Inflammatory macrophage treated with lipopolysaccharide for 1 hour (primary cell): ENCODE measurements at places on chromosomes 4 and X.
A peak's percentile ranks its signal among the peaks of the same experiment; 100 is the strongest.

DNA sequence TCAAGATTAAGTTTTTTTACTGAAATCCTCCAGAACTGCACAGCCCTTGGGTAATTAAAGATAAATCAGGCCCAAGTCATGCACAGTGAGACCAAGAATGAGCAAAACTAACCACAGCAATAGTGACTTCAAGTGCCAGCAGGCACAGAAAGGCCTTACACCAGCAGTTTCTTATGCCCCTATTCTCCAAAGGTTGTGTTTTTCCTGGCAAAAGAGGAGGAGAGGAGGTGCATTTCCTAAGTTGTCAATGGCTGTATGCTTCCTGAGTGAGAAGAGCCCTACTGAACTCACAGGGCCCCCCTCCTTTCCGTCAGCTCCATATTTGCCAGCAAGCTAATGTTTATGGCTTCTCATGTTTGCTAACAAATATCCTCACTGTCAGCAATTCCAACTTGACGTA is 418.7 kb upstream of the INTU start:
- DNase-seq, result no peak

- no peak for DNase-seq
These were observed 341.2 kb downstream of the TECRL start for GRCh38 chr4:64068096-64068495.

- DNase-seq, result no peak
These were observed 327.6 kb upstream of the MAOA start for GRCh38 chrX:43328358-43328946.

GRCh38 chr4:38671592-38671940 is 7.6 kb downstream of the KLF3 start:
- no peak for DNase-seq

- no peak for DNase-seq
These were observed 156.0 kb upstream of the TTC29 start for GRCh38 chr4:147101678-147102077.

- no peak for DNase-seq
These were observed 496.5 kb upstream of the LCORL start for GRCh38 chr4:18518098-18518497.

DNA sequence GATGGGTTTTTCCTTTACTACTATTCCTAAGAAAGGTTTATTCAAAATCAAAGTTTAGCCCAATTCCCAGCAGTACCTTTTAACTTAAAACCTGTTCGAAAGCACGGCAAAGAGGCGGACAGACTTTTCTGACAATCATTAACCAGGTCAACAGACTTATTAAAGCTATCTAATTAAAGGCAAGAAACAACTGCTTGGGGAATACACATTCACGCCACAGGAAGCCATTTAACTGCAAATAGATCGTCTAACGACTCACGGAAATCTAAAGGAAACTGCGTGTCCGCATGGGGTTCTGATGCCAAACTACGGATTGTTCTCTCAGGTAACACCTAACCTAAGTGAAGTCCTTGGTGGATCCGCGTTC is 663 bp upstream of the USP53 start:
- peak; percentile 13 for DNase-seq

DNA sequence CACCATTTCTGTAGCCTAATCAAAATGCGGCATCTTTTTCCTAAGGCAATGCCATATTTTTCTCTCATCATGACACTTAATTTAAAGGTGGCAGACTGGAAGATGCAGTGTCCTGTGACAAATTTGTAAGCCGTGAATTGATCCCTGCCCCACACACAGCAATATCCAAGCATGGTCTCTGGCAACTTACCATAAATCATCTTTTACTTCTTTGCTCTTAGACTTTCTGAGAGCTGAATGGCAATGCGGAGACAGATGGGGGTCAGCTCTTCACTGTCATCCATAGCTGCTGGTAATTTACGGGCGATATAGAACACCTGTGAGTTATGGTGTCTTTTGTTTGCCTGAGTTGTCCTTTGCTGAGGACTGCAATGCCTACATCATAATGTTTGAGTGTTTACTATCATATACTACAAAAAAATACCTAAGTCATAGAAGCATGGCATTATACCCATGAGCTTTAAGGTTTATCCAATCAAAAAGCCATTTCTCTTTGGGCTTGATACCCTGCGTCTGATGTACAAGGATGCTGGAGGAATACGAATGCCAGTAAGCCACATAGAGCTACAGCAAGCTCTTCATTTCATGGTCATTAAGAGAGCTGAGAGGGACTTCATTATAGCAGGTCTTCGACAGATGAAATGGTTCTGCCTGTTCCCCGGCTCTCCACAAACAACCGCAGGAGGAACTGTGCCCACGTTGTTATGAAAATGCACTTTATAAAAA is 148.1 kb downstream of the TRIML1 start:
- no peak for DNase-seq

DNA sequence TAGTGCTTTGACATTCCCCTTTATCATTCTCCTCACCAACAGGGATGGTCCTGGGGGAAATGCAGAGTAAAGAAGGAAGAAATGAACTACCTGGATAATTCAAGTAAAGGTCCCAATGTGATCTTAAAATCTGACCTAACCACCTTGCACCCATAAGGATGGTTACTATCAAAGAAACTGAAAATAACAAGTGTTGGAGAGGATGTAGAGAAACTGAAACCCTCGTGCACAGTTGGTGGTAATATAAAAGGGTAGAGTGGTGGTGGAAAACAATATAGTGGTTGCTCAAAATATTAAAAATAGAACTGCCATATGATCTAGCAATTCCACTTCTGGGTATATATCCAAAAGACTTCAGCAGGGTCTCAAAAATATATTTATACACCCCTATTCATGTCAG is 298.6 kb upstream of the PPARGC1A start:
- no peak for DNase-seq

DNA sequence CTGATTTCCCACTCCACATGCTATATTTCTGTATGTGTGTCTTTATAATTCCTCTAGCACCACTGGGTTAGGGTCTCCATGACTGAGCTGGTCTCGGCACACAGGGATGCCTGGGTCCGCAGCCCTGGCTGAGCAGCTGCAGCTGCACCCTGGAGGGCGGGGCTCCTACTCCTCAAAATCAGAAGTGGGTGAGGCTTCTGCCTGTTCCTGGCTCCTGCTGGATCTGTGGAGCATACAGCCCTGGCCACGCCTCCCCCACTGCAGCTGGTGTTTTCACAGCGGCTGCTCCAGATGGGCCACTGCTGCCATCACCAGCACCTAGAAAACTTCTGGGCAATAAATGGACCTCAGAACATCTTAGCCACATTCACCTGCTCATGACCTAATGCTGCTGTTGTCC is 30.9 kb downstream of the SPCS3 start:
- DNase-seq, result no peak

GRCh38 chr4:7013175-7013574 is 30.0 kb upstream of the TADA2B start:
- DNase-seq, result no peak

GRCh38 chr4:65798498-65799127 is 128.3 kb upstream of the EPHA5 start:
- no peak for DNase-seq

- no peak for DNase-seq
These were observed 778.1 kb upstream of the SLIT2 start for GRCh38 chr4:19473569-19473968.

- no peak for DNase-seq
These were observed 170.9 kb downstream of the AFAP1 start for GRCh38 chr4:7768736-7769135.

DNA sequence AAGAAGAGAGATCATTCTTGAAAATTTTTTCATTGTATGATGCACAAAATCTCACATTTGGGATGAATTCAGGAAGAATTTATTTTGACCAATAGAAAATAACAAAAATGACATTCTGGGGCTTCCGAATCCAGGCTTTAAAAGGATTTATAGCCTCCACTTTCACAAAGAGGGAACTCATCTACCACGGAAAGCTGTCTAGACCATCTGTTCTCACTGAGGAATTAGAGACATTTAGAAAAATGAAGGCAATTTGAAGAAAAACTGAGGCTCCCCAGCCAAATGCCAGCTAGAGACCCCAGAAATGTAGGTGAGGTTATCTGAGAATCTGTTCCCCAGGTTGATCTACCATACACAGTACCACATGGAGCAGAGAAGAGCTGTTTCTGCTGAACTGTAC is 464.3 kb downstream of the TMA16 start:
- no peak for DNase-seq

DNA sequence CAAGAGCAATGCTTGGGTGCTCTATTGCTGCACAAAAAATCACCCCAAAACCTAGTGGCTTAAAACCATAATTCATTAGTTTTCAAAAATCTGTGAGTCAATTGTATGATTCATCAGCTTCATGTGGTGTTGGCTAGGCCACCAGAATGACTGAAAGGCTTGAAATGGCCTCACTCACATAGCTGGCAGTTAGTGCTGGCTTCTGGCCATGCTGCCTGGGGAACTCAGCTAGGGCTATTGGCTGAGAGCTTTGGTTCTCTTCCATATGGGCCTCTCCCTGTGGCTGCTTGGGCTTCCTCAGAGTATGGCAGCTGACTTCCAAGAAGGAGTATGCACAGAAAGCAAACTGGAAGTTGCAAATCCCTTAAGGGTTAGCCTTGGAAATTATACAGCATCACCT is 3.1 kb upstream of the MTMR1 start:
- no peak for DNase-seq

- no peak for DNase-seq
These were observed 169.3 kb downstream of the GC start for GRCh38 chr4:71614621-71615020.

DNA sequence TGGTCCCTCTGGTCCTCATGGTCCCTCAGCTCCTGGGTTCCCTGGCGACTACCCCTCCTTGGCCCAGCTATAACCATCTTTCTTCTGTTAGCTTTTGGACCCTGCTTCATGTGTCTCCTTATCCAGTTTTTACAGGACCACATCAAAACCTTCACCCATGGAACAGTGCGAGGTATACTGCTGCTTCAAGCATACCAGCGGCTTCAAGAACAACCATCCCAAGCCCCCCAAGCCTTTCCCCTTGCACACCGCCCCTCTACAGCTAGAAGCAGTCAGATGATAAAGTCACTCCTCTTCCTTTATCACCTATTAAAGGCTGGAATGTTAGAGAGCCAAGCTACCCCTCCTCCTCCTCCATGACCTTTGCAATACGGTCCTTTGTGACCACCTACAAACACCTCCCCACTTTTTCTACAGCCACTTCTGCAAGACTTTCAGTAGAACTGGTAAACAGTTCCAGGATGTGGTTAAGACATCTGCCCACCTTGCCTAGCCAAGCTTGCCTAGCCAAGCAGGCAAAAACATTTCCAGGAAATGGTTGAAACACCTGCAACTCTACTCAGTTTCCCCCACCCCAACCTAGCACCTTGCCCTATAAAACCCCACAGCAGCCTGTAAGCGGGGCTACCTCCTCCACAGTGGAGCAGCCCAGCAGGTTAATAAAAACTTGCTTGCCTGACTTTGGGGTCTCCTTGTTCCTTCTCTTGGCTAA is 125.7 kb downstream of the ZC4H2 start:
- DNase-seq, result no peak

DNA sequence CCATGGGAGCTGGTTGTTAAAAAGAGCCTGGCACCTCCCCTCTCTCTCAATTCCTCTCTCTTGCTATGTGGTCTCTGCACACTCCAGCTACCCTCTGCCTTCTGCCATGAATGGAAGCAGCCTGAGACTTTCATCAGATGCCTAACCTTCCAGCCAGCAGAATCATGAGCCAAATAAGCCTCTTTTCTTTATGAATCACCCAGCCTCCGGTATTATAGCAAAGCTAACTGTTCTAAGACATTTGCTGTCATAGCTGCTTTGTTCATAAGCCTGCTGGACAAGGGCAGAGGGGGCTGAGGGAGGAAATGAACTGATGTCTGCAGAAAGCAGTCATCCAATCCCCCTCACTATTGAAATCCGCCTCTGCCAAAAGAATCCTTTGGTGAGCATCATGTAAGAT is 196.7 kb downstream of the ZNF330 start:
- DNase-seq, result no peak

DNA sequence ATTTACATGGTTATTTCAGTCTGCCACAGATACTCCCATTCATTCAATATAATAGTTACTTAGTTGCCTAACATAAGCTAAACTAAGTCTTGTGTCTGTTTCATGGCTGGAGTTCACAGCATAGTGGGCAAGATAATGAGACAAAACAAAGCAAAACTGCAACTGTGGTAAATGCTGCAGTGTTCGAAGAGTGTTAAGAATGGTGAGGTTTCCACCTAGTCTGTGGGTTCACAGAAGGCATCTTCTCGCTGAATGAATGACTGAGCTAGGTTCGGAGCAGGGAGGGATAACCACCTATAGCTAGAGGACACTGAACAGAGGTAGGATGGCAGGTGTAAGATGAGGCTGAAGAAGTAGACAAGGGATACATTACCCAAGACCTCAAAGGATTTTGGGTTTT is 171.0 kb downstream of the FBXW7 start:
- DNase-seq, result no peak

GRCh38 chr4:173008436-173008835 is 160.2 kb upstream of the GALNT7 start:
- DNase-seq, result no peak

GRCh38 chr4:163500586-163500985 is 6.1 kb downstream of the TMA16 start:
- DNase-seq, result no peak

DNA sequence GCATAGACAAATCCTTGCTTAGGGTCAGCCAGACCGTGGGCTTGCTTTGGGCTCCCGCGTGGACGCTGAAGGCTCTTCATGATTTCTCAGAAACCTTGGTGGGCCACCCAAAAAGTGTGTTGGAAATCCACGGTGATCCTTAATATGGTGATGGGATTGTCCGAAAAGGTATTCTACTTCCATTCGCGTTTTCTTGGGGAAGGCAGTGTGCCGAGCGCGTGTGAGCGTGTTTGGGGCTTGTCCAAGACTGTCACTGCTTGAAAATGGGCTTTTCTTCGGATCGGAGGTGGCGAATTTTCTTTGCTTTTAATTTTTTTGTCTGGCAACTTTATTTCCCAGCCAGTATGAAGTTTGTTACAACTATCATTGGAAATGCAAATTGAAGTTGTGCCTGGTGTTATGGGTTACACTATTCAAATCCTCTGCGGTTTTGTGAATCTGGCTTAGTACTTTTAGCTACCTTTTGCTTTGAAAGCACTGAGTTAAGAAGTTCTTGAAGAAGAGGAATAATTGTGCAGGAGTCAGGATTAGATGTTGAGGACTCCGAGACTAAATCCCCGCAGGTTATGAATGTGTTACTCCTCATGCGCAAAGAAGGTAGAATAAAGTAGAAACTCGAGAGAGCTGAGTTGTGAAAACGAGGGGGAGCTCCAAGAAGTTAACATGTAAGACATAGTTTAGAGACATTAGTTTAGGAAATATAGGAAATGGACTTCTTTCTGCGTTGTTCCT is 3.2 kb downstream of the SPRY1 start:
- no peak for DNase-seq

GRCh38 chrX:79100791-79101484 is 43.5 kb upstream of the GPR174 start:
- DNase-seq, result no peak
